Activated naive CD4-positive, alpha-beta T cell treated with Interleukin-2 at 50 U/mL for 16 hours (primary cell): ENCODE measurements at places on chromosomes 5 and 9.

- DNase-seq, result no peak
Measured at GRCh38 chr5:9329125-9329524, 216.8 kb downstream of the SEMA5A start.

GRCh38 chr9:131204285-131204684, 72.0 kb downstream of the FAM78A start:
- no peak for DNase-seq

DNA sequence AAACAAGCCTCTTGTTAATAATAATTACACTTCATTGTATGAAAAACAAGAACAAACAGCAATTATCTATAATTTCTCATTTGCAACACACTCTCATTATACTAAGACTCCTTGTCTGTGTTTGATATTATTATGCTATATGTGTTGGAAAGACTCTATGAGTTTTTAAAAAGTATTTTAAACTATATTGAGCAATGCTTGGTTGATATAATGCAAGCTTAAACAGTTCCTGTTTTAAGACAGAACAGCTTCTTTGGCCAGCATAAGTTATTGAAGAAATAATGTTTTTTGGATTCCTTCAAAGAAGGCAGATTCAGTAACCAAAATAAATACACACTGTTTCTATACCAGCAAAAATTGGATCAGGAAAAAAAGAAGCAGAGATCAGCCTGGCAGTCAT, 871.4 kb downstream of the MAT2B start:
- DNase-seq, result no peak

- no peak for DNase-seq
Measured at GRCh38 chr9:38018958-38019602, 49.9 kb downstream of the SHB start.

DNA sequence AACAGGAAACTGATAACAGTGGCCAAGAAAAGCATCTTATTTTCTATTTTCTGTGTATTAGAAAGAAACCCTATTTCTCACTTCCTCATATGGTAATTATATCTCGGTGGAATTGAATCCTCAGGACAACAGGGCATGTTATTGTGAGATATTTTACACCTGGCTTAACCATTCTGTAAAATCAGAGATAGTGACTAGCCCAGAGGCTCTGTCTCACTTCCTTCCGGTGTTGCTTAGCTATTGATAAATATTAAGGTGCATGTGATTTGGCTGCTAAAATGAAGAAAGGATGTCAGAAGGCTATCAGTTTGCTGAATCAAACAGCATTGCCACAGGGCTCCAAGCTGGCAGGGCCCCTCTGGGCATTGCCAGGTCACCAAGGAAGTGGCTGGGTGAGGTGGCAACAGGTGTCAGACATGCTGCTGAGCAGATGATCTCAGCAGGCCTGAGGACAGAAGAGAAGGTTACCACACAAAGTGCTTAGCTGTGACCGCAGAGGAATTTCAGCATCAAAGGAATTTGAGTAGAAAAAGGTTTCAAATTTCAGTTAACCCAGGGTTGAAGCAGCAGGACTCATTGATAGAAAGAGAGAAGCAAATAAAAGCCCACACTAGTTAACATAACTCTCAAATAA, 330.7 kb downstream of the PDE4D start:
- DNase-seq, result peak; percentile 2

- no peak for DNase-seq
Measured at GRCh38 chr5:160108124-160108523, 11.1 kb downstream of the PWWP2A start.

DNA sequence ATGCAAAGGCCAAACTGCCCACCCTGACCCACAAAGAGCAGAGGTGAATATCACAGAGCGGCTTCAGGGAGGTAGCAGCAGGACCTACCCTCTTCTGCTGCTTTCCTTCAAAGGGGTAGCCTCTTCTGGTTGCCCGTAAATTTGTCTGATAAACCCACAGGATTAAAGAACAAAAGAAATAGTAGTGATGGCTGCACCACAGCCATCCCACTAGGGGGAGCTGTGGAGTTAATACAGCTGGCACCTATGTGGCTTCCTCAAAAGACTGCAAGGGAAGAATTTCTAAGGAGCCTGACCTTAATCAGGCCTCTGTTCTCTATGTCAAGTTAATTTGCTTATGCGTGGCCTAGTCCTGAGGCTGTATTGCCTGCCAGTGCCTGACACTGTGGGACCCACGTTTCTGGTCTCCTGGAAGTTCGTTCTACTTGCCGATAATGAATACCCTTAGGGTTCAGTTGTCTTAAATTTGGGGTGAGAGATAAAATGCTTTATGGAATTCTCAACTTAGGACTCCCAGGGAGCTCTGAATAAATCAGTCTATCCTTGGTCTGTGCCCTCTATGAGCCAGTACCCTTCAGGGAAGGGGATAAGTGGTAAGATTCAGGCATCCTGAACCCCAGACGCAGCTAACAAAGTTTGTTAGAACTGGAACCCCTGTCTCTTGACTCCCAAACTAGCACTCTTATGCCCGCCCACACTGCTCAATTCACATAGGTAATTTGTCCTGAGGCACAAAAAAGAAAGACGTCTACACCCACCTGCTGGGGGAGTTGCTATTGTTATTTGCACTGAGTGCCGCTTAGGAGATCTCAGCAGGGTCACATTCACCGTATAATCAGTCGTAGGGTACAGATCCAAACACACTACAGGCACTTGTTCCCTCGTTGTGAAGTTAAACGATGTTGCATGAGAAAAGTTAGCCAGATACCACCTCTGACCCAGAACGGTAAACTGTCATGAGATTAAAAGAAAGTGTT, 77.1 kb downstream of the SUSD1 start:
- DNase-seq, result peak; percentile 63

GRCh38 chr9:89496645-89497256, 1.2 kb downstream of the SEMA4D start:
- peak; percentile 50 for DNase-seq

DNA sequence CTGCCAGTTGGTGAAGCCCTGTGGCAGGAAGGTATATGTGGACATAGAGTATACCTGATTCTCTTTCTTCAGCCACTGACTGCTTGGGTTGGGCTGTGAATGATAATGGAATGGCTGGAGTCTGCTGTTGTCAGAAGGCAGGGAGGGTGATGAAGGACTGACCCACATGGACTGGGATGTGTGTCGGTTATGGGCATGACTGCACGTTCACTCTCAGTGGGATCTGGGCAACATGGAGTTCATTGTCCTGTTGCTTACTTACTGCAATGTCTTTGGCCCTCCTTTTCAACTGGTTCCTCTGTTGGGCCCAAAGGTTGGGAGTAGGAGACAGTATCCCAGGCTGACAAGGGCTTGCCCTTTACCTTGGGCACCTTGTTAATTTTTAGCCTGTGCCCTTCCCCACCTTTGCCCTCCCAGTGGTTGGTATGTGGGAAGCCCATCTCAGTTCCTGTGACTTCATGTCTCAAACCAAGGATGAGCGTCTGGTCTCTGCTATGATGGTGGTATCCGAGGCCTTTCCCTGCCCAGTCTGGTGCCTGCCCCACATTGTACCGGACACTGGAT, 34.6 kb downstream of the FAXDC2 start:
- no peak for DNase-seq

GRCh38 chr5:40223884-40224402, 455.8 kb upstream of the PTGER4 start:
- DNase-seq, result peak; percentile 47

DNA sequence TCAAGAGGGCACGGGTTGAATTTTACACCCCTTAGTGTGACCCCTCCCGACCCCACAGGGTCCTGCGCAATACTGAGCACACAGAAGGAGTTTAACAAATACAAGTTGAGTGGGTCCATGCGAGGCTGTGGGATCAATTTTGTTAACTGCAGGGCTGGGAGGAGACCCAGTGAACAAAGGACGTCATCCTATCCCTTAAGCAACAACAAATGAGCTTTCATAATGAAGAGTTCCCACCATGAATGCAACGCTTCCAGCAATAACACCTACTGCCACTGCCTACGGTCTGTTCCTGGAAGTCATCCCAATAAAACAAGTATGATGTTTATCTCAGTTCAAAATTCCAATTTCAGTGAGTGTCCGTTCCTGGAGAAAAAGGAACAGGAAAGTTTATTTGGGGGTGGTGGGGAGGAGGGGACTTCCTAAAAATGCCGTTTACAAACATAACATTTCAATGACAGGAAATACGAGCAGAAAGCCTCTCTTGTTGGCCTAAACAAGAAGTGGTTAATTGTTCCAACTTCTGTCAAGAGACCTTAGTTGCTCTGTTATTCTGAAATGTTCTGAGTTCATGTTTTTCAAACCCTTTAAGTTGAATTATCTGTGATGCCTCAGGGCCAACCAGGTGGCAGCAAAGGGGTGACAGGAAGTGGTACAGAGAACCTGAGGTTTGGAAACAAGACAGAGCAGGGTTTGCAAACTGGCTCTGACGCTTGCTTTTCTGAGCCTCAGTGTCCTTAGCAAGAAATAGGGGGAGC, 65.8 kb upstream of the PLPP6 start:
- peak; percentile 31 for DNase-seq

DNA sequence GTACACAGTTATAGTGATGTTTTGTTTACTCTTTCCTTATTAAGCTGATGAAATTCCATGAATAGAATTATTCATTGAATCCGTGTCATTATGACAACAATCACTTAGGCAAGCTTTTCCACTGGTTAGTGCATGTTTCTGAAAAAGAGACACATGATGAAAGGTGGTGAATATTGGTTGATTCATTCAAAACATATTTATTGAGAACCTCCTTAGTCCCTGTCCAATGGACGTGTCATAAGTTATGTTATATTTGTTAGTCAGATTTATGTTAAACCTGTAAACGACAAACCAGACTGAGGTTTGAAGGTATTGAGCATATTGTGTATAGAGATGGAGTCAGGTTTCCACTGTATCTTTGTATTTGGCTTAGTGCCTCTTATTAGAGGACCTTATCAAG, 1888.9 kb upstream of the CDH6 start:
- DNase-seq, result no peak

DNA sequence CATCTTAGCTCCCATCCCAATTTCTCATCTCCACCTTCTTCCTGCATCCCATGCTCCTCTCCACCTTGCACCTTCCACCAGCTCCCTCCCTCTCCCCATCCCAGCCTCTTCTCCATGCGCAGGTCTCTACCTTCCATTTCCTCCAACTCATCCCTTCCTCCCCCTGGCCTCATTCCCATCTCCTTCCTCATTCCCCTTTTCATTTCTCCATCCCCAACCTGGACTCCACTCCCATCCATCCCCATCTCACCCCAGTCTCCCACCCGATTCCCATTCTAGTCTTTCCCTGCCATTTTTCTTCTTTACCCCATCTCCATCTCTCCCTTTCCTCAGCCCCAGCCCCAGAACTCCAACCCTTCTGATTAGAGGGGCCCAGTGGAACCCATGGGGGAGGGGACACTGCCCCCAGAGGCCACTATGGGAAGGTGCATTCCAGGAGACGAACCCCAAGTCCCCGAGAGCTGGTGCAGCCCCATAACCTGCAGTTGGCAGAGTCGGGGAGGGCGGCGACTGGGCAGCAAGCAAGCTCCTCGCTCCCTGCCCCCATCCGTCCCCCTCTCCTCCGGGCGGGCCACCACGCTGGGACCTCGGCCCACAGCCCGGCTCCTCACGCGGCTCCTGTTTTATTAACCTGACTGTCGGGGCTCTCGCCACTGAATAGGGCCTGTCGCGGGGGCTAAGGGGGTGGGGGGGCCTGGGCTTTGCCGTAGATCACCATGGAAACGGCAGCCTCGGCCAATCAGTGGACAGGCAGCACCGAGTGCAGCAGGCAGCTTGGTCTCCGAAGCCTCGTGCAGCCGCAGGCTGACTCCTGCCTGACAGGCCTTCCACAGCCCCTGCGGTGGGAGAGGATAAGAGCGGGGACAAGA, 66.7 kb downstream of the PCDH1 start:
- DNase-seq, result peak; percentile 17

DNA sequence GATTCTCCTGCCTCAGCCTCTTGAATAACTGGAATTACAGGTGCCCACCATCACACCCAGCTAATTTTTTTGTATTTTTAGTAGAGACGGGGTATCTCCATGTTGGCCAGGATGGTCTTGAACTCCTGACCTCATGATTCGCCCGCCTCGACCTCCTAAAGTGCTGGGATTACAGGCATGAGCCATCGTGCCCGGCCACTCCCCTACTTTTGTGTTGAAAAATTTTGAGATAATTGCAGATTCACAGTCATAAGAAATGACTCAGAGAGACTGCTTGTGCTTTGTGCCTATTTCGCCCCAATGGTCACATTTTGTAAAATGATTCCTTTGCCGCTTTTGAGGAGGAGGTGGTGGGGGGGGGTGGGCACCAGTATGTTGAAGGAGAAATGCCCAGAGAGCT, 48.1 kb upstream of the SH3PXD2B start:
- DNase-seq, result no peak

DNA sequence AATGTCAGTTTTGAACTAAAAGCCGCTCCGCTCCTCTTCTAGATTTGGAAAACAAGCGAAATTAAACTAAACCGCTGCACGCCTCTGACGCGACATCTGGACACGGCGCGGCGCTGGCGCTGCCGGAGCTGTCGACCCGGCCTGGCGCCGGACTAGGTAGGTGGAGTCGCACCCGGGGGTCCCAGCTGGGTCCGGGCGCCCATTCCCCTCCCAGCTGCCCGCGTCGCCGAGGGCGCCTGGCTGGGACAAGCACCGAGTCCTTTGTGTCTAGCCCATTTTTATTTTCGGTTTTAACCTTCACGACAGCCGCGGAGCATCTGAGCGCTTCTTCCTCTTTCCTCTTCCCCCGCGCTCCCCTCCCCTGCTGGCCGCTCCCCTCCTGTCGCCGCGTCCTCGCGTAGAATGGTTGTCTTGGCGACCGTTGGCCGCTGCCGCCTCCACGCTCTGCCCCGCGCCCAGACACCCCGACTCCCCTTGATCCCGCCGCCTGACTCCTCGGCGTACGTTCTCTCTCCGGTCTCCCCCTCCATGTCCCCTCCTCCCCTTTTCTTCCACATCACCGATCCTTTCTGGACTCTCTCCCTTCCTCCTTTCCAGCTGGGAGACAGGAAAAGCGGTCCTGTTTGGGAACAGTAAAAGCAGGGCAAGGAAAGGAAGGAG, 545 bp downstream of the CDKN2B-AS1 start:
- peak; percentile 81 for DNase-seq

GRCh38 chr5:50978924-50979323, 312.5 kb downstream of the PARP8 start:
- DNase-seq, result no peak

GRCh38 chr5:54063817-54064216, 246.6 kb downstream of the ARL15 start:
- no peak for DNase-seq
